ENCODE measurements at places on chromosomes 6 and 20.

DNA sequence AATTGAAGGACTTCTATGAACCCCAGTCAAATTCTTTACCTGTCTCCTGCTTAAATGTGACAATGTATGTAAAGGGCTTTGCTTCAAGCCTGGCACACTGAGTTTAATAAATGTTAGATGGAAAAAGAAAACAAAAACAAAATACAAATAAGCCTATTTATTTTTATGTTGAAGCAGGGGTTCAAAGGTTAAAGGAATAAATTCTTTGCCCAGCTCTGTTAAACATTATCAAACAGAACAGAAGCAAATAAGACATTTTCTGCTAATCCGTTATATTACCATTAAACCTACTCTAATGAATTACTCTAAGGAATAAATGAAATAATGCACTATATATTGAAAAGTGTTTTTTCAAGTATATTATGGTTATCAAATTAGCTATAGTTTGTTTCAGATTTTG is 182.5 kb upstream of the CEP162 start:
- no peak overlapping the region for H3K27ac ChIP-seq
- DNase-seq, result no peak
- no peaks in the 10 kb centered on the region for H3K36me3 ChIP-seq
- no peak overlapping the region for H3K4me3 ChIP-seq
- H3K4me1 ChIP-seq, result peaks cover 13% of the 10 kb centered on the region
- H3K27me3 ChIP-seq, result no peaks in the 10 kb centered on the region

DNA sequence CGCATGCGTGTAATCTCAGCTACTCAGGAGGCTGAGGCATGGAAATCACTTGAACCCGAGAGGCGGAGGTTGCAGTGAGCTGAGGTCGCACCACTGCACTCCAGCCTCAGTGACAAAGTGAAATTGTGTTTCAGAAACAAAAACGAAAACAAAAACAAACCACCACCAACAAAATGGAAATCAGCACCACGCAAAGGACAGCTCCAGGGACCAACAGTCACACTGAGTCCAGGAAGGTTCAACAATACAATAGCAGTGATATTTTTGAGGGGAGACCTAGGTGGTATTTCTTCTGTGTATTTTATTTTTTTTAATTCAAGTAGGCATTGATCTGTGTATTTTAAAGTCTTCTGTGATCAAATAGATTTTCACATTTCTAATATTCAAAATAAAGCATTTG is 9.8 kb downstream of the HLA-F start:
- H3K27ac ChIP-seq, result no peak overlapping the region
- no peaks in the 10 kb centered on the region for H3K27me3 ChIP-seq

- no peak overlapping the region for H3K27ac ChIP-seq
- H3K27me3 ChIP-seq, result no peaks in the 10 kb centered on the region
- H3K36me3 ChIP-seq, result no peaks in the 10 kb centered on the region
- no peaks in the 10 kb centered on the region for H3K4me1 ChIP-seq
- DNase-seq, result no peak
- no peak overlapping the region for H3K4me3 ChIP-seq
Measured at GRCh38 chr6:38423746-38424145, 216.0 kb downstream of the BTBD9 start.

- H3K27ac ChIP-seq, result no peak overlapping the region
- peak overlapping the region; percentile 56 for H3K4me3 ChIP-seq
- DNase-seq, result peak; percentile 79
- peaks cover 23% of the 10 kb centered on the region for H3K4me1 ChIP-seq
- H3K27me3 ChIP-seq, result no peaks in the 10 kb centered on the region
- no peaks in the 10 kb centered on the region for H3K36me3 ChIP-seq
Measured at GRCh38 chr6:75524322-75524972, 30.8 kb upstream of the FILIP1 start.

DNA sequence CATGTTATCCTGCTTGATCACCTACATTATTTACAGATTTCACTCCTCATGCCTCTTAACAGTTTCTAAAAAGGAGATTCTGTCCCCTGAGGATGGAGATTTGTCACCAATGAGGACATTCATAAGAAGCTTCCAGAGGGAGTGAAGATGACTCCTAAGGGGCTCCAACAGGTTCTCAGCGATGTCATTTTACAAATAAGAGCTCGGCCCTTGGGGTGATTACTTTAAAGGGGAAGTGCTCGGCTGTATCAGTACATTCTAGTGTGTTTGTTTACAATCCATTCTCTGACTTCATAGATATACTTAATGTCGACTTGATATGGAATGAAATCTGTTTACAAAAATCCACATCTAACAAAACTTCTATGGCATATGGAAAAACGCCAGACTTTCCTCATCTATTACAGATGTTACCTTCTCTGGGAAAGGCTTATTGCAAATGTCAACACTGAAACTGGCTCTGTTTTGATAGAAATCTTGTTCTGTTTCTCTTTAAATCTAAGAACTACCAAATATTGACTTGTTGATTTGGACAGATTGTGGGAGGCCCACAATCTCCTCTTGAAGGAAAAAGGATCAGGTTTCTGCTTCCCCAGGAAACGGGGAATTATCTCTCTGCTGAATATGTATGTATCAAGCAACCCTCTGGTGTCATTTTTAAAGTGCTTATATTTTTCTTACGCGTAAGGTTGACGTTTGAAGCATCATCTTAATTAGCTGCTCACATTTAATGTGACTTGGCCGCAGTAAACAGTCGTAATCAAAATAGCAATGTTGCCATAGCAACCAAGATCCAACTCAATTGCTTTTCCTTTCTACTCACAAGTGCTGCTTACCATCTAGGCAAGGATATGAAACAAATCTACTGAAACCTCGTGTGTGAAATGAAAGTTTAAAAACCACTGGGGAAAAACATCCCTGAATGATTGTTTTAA is 95.7 kb downstream of the SHLD1 start:
- peaks cover 19% of the 10 kb centered on the region for H3K4me1 ChIP-seq
- peak; percentile 49 for DNase-seq
- no peaks in the 10 kb centered on the region for H3K36me3 ChIP-seq

- H3K27ac ChIP-seq, result no peak overlapping the region
- no peaks in the 10 kb centered on the region for H3K4me1 ChIP-seq
- no peaks in the 10 kb centered on the region for H3K27me3 ChIP-seq
- no peaks in the 10 kb centered on the region for H3K36me3 ChIP-seq
Measured at GRCh38 chr6:5599127-5599526, 337.8 kb downstream of the FARS2 start.

DNA sequence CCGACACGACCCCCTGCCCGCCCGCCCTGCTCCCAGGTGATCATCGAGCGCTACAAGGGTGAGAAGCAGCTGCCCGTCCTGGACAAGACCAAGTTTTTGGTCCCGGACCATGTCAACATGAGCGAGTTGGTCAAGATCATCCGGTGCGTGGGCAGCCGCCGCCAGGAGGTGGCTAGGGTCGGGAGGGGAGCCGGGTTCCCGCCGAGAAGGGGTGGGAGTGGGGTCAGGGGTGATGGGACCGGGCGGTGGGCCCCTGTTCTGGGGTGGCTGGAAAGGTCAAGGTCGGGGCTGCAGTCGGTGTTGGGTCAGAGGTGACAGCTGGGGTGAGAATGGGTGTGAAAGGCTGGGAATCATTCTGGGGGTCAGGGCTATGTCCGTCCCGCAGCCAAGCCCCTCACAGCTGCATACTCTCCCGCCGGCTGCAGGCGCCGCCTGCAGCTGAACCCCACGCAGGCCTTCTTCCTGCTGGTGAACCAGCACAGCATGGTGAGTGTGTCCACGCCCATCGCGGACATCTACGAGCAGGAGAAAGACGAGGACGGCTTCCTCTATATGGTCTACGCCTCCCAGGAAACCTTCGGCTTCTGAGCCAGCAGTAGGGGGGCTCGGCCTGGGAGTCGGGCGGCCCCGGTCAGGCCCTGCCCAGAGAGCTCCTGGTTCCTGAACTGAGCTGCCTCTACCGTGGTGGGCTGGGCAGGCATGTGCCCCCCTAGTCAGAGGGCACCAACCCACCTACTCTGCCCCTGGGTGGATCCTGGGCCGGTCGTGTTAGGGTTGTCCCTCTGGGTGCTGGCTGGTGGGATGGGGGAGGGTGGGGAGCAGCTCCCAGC is 1.0 kb downstream of the MAP1LC3A start:
- no peak overlapping the region for H3K4me3 ChIP-seq
- no peaks in the 10 kb centered on the region for H3K27me3 ChIP-seq
- DNase-seq, result peak; percentile 26
- no peaks in the 10 kb centered on the region for H3K4me1 ChIP-seq

DNA sequence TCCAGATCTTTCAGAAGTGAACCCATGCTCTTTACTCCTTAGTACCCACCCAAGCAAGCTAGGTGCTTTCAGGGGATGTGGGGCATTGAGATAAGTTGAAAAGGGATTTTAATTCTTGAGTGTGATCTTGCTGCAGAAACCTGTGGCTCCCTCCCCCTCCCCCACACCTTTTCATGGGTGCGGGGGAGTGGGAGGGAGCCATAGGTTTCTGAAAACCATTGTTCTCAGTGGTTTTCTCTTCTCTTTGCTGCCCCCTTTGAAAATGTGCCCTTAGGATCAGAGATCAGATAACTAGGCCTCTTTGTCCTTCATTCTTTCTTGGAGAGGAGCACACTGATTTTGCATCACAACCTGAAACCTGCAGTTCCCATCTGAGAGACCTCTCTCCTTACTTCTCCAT is 2.4 kb downstream of the PCSK2 start:
- H3K27ac ChIP-seq, result no peak overlapping the region
- no peak overlapping the region for H3K4me3 ChIP-seq
- H3K4me1 ChIP-seq, result no peaks in the 10 kb centered on the region
- no peak for DNase-seq
- no peaks in the 10 kb centered on the region for H3K36me3 ChIP-seq
- peaks cover 35% of the 10 kb centered on the region for H3K27me3 ChIP-seq

- H3K27ac ChIP-seq, result no peak overlapping the region
- H3K27me3 ChIP-seq, result no peaks in the 10 kb centered on the region
- no peaks in the 10 kb centered on the region for H3K4me1 ChIP-seq
- H3K36me3 ChIP-seq, result no peaks in the 10 kb centered on the region
- H3K4me3 ChIP-seq, result no peak overlapping the region
- peak; percentile 23 for DNase-seq
Measured at GRCh38 chr6:90646940-90647339, 60.1 kb upstream of the MAP3K7 start.

GRCh38 chr20:63451821-63452220 is 20.6 kb downstream of the KCNQ2 start:
- no peaks in the 10 kb centered on the region for H3K4me1 ChIP-seq
- no peak for DNase-seq
- no peaks in the 10 kb centered on the region for H3K36me3 ChIP-seq
- H3K4me3 ChIP-seq, result no peak overlapping the region
- peaks cover 37% of the 10 kb centered on the region for H3K27me3 ChIP-seq

GRCh38 chr20:54681869-54682268 is 206.5 kb downstream of the DOK5 start:
- H3K4me3 ChIP-seq, result no peak overlapping the region
- H3K36me3 ChIP-seq, result no peaks in the 10 kb centered on the region
- no peaks in the 10 kb centered on the region for H3K4me1 ChIP-seq
- H3K27ac ChIP-seq, result no peak overlapping the region
- peaks cover 30% of the 10 kb centered on the region for H3K27me3 ChIP-seq
